ENCODE measurements at places on chromosomes 13 and 19.

GRCh38 chr19:15402411-15403150 is 16.2 kb downstream of the AKAP8L start:
- no peak for DNase-seq

GRCh38 chr13:102136735-102137296 is 265.0 kb downstream of the FGF14 start:
- DNase-seq: no peak

DNA sequence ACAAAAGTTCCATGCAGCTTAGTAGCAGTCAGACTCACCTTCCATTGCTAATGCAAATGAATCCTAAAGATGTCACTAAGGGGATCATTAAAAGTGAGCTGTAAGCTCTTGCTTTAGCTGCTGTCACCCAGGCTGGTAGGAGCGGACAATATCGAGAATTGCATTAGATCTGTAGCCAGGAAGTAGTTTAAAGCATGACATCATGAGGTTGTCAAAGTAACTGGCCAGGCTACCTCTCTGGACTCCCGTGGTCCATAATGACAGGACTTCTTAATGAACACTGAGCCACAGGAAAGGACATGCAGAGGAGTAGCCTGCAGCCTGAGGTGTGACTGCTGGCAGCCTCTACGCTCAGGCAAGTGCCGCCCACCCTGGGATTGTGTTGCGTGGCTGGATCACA is 522.3 kb upstream of the NBEA start:
- no peak for DNase-seq

- no peak for DNase-seq
Measured at GRCh38 chr19:7628589-7629311, 595 bp downstream of the XAB2 start.
